Stimulated activated CD8-positive, alpha-beta memory T cell treated with anti-CD3 and anti-CD28 coated beads, Interleukin-12 subunit alpha, Interleukin-12 subunit beta, amount 100 ng/mL, for 4 hours (primary cell): ENCODE measurements at places on chromosomes 3 and 15.
A peak's percentile ranks its signal among the peaks of the same experiment; 100 is the strongest.

- no peak for DNase-seq
Measured at GRCh38 chr3:2517500-2518172, 419.0 kb downstream of the CNTN4 start.

DNA sequence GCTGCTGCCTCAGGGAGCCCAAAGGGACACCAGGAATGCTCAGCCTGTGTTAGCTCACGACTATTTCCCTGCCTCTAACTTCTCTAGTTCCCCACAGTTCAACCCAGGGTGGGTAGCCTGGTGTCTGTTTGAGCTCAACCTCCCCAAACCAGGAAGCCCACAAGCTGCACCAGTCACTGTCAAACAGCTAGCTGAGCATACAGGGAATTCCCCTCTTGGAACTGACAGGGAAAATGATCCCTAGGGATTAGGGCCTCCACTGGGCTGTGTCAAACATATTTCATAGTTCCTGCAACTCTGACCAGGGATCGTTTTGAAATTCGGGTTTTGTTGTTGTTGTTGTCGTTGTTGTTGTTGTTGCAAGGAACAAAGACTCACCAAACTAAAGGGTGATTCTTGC is 147.1 kb upstream of the ICE2 start:
- DNase-seq = no peak

- DNase-seq = no peak
Measured at GRCh38 chr3:102258666-102259227, 176.1 kb upstream of the ZPLD1 start.

- DNase-seq = no peak
Measured at GRCh38 chr3:193865896-193866480, 270.0 kb upstream of the HES1 start.

DNA sequence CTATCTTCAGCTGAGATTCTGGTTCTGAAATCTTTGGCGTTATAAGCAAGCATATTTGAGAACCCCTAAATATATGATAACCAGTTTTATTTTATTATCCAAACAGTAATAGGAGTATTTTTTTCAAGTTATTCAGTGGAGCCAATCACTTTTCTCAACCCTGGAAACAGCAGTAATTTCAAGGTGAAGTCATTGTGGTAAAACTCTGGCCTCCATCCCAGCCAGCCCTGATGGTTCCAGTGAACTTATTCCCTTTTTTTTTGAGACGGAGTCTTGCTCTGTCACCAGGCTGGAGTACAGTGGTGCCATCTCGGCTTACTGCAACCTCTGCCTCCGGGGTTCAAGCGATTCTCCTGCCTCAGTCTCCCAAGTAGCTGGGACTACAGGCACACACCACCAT is 545.4 kb upstream of the IL12A start:
- DNase-seq = no peak

DNA sequence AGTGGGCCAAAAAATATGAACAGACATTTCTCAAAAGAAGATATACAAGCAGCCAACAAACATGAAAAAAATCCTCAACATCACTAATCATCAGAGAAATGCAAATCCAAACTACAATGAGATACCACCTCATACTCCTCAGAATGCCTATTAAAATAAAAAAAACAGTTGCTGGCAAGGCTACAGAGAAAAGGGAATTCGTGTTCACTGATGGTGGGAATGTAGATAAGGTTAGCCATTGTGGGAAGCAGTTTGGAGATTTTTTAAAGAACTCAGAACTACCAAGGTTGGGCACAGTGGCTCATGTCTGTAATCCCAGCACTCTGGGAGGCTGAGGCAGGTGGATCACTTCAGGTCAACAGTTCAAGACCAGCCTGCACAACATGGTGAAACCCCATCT is 27.8 kb upstream of the C15orf40 start:
- DNase-seq = no peak

DNA sequence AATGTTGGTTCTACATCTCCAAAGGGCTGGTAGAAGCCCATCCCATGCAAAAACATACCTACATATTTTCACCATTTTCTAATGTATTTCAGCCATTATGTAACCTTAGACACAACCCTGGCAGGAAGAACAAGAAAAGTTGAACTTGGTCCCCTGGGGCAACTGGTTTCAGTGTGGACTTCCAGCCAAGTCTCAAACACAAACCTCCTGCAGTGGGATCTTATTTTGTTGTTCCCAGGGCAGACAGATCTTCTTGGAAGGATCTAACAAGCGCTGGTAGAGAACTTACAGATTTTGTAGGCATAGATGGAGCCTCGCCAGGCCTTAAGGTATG is 96.3 kb downstream of the ADAMTS17 start:
- no peak for DNase-seq

DNA sequence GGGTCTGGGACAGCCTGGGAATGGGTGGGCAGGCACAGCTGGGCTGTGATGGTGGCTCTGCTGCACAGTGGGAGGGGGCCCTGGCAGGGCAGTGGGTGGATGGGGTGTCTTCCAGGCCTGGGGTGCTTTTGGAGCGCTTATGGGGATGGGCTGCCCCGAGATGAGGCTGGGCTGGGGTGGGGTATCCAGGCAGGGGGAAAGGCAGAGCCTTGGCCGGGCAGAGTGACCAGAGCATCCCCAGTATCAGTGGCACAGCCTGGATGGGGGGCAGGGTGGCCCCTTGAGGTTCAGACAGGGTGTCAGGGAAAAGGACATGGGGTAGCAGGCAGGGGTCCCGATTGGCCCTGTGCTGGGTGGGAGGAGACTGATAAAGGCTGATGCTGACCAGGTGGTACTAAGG is 26.6 kb downstream of the HDAC11 start:
- DNase-seq = no peak

- peak; percentile 38 for DNase-seq
Measured at GRCh38 chr3:16513141-16514020, at the start of gene RFTN1. TSS of gene RFTN1 (minus strand) at chr3:16513699. CDS start at chr3:16493869, 19,830 bp downstream.

- DNase-seq = no peak
Measured at GRCh38 chr3:40720341-40720740, 195.6 kb downstream of the ZNF621 start.

DNA sequence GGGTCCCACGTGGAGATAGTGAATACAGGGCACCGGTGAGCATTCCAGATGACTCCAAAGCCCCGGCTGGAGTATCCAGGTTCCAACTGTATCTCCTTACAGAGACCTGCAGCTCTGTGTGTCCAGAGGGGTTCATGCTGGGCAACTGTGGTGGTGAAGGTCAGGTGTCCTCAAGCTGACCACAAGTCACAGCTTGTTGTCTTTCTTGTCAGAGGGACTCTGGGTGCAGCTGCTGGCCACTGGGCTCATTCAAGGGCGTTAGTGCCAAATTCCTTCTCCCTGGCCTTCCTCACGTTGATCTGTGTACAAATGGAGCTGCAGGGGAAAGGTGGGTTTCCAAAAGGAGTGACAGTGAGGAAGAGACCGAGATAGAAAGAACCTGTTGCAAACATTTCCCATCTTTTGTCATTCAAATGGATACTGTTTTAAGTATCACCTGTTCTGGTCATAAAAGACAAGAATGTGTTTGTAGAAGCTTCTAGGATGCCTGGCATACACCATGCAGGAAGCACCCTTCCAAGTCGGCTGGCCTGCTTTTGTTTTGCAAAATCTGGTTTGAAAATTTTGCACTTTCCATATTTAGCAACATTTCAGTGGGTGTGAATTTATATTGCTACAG is 52.5 kb downstream of the CEMIP start:
- DNase-seq = no peak

DNA sequence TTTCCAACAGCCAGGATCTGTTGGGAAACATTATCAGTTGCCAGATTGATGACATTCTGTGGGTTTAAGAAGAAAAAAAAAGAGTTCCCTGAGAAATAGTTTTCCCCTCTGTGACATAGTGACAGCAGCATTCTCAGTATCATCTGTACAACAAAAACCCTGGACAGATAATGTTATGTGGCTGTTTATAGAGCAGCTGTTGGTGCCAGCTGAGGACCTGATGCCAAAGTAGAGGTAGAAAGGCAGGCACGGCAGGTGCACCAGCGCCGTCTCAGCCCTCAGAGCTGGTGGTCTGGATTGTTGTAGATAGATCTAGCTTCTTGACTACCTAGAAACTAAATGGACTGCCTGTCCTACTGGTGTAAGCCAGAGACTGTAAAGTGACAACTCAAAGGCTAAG is 56.2 kb upstream of the FILIP1L start:
- DNase-seq = no peak

- DNase-seq = no peak
Measured at GRCh38 chr3:124893526-124893925, 6.4 kb upstream of the ITGB5 start.

- DNase-seq = no peak
Measured at GRCh38 chr3:171239757-171240503, 213.4 kb upstream of the SLC2A2 start.

GRCh38 chr3:133890037-133890436 is 5.6 kb downstream of the RAB6B start:
- no peak for DNase-seq

DNA sequence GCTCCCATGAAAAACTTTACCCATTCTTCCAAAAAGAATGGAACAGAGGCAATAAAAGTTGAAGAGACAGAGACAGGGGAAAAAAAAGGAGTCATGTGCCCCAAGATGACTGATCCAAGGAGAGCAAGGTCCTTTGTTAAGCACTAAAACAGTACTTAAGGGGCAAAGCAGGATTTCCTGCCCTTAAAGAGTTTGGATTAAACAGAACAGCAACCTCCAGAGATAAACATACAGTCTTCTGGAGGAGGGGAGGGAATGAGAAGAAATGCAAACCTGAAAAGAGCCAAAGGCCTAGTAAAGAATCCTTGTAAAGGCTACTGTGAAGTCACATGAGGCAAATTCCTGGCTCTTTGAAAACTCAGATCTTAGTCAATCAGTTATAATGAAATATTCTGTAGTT is 38.2 kb downstream of the SHQ1 start:
- no peak for DNase-seq

DNA sequence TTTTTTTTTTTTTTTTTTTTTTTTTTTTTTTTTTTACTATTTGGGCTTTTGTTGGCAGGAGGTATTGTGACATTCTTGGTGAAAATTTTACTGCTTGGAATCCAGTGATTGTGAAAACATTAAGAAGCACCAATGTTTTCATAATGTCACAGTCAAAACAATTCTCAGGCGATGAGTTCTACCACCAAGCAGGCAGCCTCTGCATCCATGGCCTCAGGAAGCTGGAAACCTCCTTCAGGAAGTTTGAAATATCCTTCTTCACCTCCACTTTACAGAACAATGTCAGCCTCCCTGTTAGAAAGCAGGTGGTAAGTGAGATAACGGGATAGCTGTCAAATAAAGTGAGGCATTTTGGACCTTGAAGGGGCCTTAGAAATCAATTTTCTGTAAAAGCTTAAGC is 98.3 kb downstream of the MEX3B start:
- DNase-seq = no peak

- no peak for DNase-seq
Measured at GRCh38 chr15:60993008-60993407, 236.1 kb downstream of the RORA start.

- no peak for DNase-seq
Measured at GRCh38 chr15:65980824-65981456, 111.6 kb downstream of the RAB11A start.

DNA sequence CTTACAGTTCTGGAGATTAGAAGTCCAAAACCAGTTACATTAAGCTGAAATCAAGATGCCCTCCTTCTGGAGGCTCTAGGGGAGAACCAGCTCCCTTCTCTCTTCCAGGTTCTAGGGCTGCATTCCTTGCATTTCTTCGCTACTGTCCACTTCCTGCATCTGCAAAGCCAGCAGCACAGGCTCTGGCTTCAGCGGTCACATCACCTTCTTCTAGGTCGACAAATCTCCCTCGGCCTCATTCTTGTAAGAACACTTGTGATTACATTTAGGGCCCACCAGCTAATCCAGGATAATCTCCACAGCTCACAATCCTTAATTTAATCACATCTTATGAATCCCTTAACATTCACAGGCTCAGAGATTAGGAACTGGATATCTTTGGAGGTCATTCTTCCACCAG is 73.8 kb downstream of the MINAR1 start:
- no peak for DNase-seq

DNA sequence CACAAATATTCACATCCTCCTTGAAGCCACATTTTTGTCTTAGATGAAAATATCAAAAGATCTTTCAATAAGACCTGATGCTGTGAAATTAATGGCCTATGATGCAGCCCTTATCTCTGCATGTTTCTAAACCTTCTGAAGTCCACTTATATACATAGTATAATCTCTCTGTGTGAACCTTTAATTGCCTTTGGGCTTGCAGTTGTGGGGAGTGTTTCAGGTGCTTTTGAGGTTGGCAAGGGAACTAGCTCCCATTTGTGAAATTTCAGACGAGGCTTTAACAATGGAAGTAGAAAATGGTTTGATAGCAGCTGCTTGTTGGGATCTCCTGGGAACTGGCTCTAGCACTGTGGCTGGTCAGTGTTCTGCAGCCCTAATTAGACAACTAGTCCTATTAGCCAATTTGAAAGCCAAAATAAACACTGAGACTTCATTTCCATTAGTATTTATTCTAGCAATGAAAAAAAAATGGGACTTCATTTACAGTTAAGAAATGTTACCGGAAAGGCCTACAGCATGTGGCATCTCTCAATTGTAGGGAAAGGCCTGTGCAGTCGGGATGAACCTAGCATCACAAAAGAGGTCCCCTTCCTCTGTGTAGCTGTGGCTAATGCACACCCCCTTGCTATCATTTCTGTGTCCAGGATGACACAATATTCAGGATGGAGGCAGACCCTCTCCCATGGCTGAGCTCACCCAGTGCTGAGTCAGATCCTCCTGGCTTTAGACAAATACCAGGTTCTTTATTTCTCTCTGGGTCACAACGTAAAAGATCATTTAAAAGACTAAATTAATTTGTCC is 140.7 kb upstream of the TRIM42 start:
- DNase-seq = no peak

GRCh38 chr3:31953091-31953490 is 28.0 kb downstream of the OSBPL10 start:
- DNase-seq = no peak

DNA sequence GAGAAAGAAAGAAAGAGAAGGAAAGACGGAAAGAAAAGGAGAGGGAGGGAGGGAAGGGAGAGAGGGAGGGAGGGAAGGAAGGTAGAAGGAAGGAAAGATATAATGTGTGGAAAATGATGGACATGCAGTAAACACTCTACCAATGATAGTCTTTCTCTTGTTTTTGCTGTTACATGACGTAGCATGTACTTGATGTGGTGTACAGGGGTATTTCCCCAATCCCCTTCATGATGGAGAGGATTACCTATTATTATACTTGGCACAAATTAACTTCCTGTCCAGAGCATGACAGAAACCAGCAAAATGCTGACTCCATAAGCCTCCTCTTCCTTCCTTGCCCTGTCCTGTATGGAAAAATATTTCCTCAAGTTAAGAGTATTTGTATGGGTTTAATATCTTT is 124.4 kb downstream of the B3GALNT1 start:
- DNase-seq = no peak

GRCh38 chr3:44000586-44000985 is 241.1 kb upstream of the TOPAZ1 start:
- DNase-seq = no peak

- DNase-seq = no peak
Measured at GRCh38 chr3:151740581-151740980, 6.9 kb downstream of the AADACL2 start.

DNA sequence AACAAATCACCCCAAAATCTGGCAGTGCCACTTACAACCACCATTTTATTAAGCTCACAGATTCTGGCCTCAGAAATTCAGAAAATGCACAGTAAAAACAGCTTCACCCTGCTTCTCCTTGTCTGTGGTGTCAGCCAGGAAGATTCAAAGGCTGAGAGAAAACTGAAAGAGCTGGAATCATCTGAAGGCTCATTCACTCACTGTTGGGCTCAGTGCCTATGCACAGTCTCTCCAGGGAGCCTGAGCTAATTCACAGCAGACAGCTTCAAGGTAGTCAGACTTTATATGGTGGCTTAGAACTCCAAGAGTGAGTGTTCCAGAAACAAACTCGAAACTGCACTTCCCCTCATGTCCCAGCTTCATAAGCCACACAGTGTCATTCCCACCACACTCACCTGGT is 16.5 kb upstream of the PLOD2 start:
- DNase-seq = no peak

- DNase-seq = no peak
Measured at GRCh38 chr15:40550341-40551037, 14.4 kb downstream of the CCDC32 start.
